ENCODE measurements at places on chromosomes 2 and 18.

GRCh38 chr2:239216614-239217273 lies 184.1 kb downstream of the HDAC4 start:
- DNase-seq: no peak

GRCh38 chr2:233799087-233799665 lies 21.0 kb downstream of the MROH2A start:
- DNase-seq: no peak

DNA sequence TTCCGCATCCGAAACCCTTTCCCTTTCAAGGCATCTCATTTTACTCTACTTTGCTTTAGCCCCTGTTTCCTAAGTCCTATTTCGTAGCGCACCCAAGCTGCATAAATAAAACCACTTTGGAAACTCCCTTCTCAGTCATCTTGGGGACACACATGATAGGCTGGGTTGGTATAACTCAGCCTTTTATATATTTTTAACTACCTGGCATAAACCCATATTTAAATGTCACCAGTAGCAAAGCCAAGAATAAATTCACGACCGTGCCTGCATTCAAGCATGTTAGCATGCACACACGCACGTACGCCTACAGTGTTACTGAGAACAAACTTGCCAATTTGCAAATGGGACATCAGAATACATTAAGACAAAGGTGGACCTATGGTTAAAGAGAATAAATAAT lies 564.7 kb upstream of the PIK3C3 start:
- no peak for DNase-seq

DNA sequence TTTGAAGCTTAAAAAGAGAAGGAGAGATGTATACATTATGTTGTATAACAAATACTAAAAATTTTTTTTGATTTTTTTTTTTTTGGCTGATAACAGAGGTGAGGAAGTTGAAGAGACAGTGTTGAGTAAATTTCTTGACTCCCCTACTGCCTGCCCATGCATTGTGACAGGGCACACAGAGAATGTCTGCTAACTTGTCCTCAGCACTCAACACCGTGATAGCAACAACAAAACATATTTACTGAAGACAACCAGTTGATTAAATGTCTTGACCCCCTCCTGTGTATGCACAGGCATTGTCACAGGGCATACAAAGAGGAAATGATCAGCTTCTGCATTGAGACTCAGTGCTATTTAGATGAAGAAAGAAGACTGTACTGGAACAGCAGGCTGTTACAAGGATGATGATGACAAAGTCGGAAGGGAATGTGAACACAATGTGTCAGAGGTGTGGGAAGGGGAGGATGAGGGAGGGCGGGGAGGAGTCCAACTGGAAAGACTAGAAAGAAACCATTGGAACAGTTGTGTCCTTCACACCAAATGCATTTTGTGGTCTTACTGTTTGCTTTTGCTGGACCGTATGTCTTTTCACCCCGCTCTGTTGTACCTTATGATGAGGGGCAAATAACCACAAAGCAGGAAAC lies 89.5 kb downstream of the CERS6 start:
- no peak for DNase-seq

- no peak for DNase-seq
These were observed 117.5 kb upstream of the TMEM18 start for GRCh38 chr2:794554-795241.

GRCh38 chr2:128362889-128363228 lies 44.2 kb upstream of the HS6ST1 start:
- no peak for DNase-seq

GRCh38 chr18:79203017-79203605 lies 133.9 kb downstream of the ATP9B start:
- DNase-seq: no peak

- DNase-seq: no peak
These were observed 43.3 kb upstream of the ITM2C start for GRCh38 chr2:230821261-230821990.

GRCh38 chr18:8812631-8813030 lies 107.3 kb downstream of the MTCL1 start:
- DNase-seq: no peak

DNA sequence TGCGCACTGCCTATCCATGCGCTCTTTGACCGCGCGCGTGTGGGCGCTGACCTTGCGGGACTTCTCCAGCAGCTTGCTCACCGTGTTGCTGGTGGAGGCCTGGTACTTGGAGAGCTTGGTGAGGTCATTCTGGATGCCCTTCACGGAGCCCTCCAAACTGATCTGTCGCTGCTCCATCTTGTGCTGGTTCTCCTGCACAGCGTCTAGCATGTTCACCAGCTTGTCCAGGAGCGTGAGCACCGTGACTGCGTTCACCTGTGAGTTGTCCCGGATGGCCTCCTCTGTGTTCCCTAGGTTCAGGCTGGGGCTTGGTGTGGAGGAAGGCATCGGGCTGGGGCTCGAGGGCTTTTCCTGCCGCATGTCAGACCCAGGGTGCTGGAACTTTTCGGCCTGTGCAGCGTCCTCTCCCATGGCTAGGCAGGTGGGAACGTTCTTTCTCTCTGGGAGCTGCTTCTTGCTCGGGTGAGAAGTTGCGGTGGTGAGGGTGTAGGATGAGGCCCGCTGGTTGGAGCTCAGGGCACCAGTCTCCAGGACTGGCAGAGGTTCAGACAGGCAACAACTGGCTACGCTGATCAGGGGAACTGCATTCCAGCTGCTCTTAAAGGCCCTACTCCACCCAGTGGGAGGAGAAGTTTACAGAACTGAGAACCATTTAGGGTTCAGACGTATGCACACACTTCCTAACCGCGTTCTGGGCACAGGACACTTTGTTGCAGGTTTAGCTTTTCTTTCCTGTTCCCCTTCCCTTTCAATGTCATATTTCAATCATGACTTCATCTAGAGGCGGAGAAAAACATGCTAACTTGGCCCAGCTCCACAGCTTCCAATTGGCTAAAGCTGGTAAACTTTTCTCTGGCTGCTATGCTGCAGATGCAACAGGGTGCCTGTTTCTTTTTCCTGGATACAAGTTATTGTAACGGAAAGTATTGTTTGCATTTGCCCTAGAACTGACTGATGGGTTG lies at the start of gene CAVIN2:
Gene CAVIN2, minus strand, starts transcription at position 574 of the 962 bp plus-strand sequence. Its CDS starts 163 bp downstream, at position 411.
- no peak for DNase-seq

DNA sequence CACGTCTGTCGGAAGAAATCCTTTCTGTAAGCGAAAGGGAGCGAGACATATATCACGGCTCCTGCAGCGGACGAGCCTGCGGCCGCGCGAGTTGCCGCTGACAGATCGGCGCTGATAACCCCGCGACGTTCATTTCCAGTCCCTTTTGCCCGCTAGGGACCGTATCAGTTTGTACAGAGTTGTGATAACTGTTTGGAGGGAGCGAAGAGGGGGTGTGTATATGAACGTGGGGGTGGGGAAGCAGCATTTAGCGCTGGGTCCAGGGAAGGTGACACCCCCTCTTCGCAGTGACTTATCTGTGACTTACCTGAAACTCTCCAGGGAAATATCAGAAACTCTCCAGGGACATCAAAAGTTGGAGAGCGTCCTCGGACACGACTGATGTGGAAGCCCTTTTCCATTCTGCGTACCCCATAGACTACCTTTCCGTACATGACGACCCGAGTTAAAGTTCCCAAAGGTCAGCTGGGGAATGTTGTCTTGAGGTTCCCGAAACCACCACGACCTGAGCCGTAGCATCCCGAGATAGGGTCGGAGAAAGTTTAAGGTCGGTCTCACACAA lies 948 bp upstream of the GATA6 start:
- no peak for DNase-seq

GRCh38 chr18:408367-408766 lies 92.1 kb downstream of the COLEC12 start:
- no peak for DNase-seq

All from activated T-helper 1 cell treated with anti-CD3 and anti-CD28 coated beads, Interleukin-2, amount 50 U/mL, for 16 hours (primary cell).